SW 1271 (cell line): ENCODE measurements at places on chromosomes 13 and 19.

DNA sequence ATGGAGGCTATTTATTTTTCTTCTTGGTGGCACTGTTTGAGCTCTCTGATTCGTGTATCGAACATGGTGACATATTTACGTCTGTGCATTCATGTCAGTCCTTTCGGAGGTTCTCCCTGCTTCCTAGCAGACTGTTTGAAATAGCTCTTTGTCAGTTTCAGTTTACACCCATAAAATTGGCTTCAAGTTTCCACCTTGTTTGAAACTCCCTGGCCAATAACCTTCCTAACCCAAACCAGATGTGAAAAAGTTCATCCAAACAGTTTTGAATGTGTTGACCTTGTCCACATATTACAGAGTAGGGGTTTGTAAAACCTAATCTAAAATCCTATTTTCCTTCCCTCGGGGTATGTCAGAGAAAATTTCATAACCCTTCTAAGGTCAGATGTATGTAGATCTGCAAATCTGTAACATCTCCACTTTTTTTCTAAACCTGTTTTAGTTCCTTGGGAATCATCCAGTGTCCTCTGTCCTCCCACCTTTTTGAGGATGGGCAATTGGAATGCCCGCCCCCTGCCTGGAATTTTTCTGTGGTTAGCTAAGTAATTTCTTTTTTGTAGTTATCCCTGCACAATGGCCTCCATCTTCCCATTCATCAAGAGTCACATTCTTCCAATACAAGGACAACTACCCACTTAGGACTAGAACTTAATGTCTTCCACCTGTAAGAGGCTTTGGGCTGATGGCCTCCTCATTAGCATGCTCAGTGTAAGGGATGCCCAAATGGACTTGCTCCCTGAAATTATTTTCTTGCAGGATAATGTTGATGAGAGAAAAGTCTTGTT, 499.8 kb downstream of the GPC6 start:
- no peak for DNase-seq

DNA sequence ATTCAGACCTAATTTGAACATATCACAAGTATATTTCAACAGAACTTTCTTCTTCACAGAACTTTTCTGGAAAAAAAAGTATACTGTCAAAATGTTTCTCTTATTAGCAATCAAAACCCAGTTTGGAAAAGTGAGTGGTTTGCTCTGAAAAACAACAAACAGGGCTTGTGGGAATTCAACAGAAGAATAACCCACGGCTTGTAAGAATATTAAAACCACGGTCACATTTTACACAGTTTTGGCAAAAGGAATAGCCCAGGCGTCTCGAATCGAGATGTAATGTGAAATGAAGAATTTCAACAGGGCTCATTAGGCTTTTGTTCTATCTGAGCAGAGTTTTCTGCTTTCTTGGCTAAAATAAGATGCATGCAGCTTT, 70.7 kb downstream of the COL4A2 start:
- DNase-seq = no peak

DNA sequence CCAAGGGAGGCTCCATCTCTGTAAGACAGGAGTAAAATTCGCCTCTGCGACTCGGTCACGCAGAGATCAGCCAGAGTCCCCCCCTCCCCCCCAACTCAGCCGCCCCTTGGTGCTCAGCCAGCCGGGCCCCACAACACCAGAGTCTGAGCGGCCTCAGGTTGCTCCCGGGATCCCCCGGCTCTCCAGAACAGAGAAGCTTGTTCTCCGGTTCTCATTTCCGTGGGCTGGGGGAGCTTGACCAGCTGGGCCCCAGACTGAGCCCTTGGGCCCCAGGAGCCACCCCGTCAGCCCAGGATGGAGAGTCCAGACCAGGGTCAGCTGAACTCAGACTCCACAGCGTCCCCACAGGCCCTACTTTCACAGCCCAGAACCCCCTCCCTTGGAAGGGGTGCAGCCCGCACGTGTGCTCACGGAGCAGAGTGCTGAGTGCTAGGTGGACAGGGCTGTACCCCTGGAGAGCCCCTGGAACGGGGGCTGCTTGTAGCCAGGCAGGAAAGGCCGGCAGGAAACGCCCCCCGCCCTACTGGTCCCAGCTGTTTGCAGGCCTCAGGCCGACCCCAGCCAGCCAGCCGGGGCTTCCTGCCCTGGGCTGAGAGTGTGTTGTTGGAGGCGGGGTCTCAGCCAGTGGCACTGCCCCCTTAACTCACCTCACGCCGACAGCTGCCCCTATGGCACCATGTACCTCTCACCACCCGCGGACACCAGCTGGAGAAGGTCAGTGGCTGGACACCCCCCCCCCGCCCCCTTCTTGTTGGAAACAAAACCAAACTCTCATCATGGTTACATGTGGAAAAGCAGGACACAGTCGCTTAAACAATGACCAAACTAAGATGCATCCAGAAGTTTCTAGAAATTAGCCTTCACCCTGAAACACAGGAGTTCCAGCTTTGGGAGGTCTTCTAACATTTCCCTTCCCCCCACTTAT, 44.4 kb downstream of the COMP start:
- DNase-seq = no peak

GRCh38 chr13:81664872-81665271, 1323.9 kb upstream of the SPRY2 start:
- no peak for DNase-seq

DNA sequence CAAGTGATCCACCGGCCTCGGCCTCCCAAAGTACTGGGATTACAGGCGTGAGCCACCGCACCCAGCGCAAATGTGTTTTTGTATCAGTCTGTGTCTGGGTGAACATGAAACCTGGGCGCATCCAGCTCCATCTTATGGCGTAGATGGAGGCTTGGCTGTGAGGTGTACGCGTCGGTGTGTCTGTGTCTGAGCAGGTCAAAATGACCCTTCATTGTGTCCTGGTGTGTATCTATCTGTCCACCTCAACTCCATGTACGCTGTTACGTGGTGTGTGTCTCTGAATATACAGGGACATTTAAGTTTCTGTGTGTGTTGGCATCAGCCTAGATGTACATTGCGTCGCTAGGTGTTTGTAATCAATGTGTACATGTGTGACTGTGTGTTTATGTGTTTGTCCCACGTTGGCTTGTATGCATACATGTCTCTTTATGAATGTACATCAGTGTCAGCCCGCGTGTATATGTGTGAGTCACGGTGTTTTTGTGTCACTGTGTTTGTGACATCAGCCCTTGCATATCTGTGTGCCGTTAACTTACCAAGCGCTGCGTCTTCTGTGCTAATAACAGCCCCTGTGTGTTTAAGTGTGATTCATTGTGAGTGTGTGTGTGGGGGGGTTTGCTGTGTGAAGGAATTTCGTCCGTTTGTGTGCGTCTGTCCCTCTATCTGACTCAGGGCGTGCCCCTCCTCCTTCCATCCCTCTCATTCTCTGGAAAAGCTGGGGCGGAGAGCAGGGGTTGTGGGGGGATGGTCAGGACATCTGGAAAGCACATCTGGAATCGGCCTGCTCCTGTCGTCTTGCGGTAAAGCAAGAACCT, 6.4 kb downstream of the AXL start:
- DNase-seq = peak; percentile 97

DNA sequence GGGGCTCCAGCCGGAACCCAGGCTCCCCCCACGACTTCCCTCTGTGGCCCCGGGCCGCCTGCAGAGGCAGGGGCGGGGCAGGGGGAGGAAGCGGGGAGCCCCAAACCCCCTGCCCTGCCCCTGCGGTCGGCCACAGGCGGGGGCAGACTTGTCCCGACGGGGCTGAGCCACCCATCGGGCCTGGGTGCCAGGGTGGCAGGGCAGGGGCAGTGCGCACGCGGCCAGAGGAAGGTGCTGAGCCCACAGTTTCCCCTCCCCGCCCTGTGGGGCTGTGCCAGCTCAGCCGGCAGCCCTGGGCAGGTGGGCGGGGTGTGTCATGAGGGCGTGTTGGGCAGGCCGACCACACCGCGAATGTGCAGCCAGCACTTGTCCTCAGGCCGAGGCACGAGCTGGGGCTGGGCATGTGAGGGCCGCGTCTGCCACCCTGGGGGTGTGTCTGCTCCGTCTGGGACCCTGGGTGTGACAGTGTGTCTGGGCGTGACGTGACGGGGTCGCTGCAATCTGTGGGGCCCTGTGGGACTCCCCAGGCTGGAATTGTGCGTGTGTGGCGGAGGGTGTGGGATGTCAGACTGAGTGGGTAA, 17.7 kb downstream of the CCDC97 start:
- DNase-seq = no peak

DNA sequence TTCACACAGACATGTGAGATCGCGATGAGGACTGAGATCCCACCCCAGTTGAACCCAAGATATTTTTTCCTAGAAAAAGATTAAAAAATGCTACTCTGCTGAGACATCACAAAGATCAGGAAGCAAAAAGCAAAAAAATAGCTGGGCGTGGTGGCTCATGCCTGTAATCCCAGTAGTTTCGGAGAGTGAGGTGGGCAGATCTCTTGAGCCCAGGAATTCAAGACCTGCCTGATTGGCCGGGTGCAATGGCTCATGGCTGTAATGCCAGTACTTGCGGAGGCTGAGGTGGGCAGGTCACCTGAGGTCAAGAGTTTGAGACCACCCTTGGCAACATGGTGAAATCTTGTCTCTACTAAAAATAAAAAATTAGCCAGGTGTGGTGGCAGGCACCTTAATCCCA, 1.1 kb downstream of the FUT3 start:
- no peak for DNase-seq

DNA sequence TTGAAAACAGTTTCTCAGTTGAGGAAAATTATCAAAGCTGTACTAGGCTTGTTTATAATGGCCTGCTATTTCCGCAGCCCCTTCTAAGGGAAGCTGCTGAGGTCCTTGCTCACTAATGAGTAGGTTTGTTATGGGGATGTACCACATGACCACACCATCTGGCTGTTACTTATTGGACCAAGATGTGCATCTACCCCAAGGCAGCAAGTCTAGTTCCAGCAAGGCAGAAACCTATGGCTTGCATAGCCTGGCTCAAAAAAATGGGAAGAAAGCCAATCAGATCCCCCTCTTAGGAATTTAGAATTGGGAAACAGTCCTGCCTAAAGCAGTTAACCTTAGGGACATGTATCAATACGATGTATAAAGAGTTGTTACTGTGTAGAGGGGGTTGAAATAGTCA, 186.5 kb upstream of the SPRY2 start:
- DNase-seq = no peak

DNA sequence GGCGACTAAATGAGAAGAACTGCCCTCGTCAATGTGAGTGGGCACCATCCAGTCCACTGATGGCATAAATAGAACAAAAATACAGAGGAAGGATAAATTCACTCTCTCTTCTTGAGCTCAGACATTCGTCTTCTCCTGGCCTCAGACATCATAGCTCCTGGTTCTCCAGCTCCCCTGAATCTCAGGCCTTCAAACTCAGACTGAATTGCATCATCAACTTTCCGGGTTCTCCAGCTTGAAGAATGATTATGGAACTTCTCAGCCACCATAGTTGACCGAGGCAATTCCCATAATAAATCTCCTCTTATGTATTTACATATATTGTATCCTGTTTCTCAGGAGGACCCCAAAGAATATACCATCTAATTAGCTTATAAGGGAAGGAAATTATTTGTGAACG, 55.0 kb upstream of the FNDC3A start:
- no peak for DNase-seq

DNA sequence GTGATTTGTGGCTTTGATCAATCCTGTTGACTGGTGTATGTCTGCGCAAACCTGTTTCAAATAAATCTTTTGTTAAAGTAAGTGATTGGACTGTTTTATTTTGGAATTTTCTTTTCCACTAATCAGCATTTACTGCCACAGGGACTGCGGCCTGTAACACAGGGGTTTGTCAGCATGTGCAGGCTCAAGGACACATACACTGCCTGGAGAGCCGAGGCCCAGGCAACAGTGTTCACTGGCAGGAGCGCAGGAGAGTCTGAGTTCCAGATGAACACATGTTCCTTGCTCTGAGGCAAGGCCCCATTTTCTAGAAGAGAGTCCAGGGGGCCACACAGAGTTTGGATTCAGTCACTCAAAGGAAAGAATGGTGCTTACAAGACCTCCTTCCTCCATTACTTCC, 26.0 kb downstream of the SHISA2 start:
- no peak for DNase-seq

DNA sequence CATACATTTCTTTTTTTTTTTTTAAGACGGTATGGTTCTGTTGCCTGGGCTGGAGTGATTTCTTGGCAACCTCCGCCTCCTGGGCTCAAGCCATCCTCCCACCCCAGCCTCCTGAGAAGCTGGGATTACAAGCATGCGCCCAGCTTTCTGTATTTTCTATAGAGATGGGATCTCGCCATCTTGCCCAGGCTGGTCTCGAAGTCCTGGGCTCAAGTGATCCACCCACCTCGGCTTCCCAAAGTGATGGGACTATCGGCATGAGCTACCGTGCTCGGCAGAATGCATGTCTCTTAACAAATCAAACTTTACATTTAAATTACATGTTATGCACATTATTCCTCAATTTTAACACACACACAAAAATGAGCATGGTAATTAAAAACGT, 1.2 kb downstream of the NDUFA13 start:
- no peak for DNase-seq

GRCh38 chr13:100534911-100535310, 53.7 kb downstream of the GGACT start:
- no peak for DNase-seq

- DNase-seq = no peak
Observed at GRCh38 chr19:49799798-49800376, 13.2 kb downstream of the FUZ start.

GRCh38 chr13:73745190-73745589, 389.0 kb downstream of the KLF12 start:
- no peak for DNase-seq

DNA sequence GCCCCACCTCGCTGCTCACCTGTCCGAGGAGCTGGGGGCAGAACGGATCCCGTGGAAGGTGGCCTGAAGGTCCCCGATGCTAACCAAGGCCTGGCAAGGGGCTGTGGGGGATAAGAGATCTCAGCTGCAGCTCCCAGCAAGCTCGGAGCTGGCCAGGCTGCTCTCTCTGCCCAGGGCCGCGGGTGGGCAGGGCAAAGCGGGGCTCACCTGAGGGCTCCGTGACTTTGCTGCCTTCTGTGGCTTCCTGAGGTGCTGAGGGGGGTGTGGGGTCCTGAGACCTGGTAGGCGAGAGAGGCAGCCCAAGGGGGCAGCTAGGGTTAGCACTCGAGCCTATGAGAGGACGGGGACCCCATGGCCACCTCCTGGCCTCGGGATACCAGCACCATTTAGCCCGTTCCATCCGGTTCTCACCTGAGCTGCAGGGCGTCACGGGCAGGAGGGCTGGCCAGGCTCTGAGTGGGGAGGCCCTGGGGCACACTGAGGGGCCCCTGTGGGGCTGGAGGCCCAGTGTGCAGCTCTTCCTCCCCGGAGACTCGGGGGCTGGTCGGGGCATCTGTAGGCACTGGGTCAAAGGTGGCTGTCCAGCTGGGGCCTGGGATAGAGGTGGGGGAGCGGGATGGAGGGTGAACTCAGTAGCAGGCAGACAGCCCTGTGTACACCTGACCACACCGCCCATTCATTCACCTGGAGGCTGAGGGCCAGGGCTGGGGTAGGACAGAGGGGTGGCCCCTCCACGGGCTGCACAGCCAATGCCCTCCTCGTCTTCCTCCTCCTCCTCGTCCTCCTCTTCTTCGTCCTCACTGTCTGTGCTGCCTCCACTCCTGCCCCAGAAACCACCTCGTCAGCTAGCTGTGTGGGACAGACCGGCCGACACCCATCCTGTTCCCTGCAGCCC, 3.1 kb upstream of the TMEM86B start:
- no peak for DNase-seq
